ENCODE measurements at places on chromosomes 3 and 15.

- no peak for DNase-seq
Measured at GRCh38 chr15:37888356-37888755, 46.1 kb upstream of the TMCO5A start.

- no peak for DNase-seq
Measured at GRCh38 chr3:25441234-25441856, 13.3 kb downstream of the RARB start.

DNA sequence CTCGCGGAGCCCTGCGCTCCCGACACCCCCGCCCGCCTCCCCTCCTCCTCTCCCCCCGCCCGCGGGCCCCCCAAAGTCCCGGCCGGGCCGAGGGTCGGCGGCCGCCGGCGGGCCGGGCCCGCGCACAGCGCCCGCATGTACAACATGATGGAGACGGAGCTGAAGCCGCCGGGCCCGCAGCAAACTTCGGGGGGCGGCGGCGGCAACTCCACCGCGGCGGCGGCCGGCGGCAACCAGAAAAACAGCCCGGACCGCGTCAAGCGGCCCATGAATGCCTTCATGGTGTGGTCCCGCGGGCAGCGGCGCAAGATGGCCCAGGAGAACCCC is 464 bp downstream of the SOX2 start:
- no peak for DNase-seq

- no peak for DNase-seq
Measured at GRCh38 chr15:95086531-95087252, 855.3 kb downstream of the MCTP2 start.

DNA sequence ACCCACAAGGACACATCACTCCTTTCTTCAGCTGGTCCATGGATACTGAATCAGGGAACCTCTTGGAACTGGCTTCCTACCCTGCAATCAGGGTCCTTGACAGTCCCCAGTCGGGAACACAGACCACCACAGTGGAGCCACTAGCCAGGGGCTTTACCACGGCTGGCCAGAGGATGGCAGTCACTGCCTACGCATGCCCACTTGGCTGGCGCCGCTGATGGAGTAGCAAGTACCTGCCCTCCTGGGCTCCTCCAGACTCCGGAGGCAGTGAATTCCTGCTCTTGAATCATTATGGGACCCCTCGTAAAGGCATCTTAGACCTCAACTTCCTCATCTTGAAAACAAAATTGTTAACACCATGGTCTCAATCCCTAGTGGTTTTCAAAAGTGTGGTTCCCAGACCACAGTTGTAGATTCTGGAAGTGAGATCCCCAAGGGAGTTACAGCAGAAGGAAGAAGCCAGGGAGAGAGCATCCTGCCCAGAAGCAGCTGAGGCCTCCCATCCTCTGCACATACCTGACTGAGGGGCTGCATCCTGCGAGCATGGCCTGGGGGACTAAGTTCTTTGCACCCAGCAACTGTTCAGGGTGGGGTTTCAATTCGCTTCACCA is 9.1 kb upstream of the SKIC8 start:
- no peak for DNase-seq

DNA sequence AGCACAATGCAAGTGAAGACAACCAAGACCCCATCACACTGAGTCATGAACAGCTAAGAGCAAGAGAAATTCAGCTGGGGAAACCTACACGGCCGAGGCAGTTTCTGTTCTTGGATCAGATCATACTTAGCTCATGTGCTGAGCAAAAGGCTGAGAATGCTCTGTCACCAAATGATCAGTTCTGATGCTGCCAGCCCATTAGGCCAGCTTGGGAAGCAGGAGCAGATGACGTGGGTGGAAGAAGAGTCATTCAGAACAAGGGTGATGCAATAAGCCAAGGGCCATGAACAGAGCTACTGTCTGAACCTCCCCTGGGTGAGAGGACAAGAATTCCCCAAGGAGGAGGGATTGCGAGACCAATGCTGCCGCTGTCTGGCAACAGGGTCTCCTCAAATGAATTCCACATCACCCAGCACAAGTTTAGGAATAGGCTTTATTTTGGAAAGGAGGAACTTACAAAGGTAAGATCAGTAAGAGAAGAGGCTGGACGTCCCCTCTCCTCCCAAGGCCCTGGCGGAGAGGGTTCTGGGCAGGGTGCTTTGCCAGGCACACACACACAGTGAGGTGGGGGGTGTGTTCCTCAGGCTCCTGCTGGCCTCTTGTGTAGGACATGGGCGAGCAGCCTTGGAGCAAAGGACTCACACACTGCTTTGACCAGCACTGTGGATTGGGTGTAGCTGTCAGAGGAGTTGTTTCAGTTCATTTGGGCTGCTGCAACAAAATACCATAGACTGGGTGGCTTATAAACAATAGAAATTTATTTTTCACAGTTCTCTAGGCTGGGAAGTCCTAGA is 65.6 kb upstream of the CTXND1 start:
- no peak for DNase-seq

GRCh38 chr3:140555666-140556065 is 122.2 kb upstream of the TRIM42 start:
- DNase-seq: no peak

DNA sequence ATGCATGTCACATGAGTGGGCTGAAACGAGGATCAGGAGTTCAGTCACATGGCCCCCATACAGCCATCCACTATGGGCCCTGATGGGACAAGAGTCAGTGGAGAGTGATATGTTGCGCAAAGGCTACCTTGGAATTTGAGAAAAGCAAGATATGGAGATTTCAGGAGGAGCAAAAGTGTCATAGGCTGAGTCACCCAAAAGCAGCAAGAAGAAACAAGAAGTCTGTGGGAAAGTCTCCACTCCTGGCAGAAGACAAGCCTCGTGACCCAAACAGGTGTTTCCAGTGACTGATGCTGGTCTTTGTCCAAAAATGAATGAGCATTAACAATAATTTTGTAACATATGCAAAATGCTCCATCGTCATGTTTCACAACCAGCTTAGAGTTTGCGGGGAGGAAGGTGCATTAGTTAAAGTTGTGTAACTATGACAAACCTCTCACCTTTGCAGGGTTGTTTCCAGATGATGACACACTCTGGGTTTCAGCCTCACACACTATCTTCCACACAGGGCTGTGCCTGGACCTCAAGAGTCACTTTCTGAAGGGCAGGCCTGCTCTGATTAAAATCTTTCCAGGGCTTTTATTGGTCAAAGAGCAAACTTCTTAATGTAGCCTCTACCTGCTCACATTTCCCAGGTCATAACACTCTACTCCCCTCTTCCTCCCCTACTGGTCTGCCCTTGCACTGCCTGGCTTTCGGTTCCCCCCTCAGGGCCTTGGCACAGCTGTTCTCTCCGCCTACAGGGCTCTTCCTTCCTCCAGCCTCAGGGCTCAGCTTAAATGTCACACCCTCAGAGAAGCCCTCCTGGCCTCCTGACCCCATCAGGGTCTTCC is 3.9 kb upstream of the DNASE1L3 start:
- no peak for DNase-seq

GRCh38 chr15:80769829-80770705 is 9.1 kb upstream of the CEMIP start:
- DNase-seq: no peak

- no peak for DNase-seq
Measured at GRCh38 chr3:158379517-158379916, 191.5 kb upstream of the MLF1 start.

DNA sequence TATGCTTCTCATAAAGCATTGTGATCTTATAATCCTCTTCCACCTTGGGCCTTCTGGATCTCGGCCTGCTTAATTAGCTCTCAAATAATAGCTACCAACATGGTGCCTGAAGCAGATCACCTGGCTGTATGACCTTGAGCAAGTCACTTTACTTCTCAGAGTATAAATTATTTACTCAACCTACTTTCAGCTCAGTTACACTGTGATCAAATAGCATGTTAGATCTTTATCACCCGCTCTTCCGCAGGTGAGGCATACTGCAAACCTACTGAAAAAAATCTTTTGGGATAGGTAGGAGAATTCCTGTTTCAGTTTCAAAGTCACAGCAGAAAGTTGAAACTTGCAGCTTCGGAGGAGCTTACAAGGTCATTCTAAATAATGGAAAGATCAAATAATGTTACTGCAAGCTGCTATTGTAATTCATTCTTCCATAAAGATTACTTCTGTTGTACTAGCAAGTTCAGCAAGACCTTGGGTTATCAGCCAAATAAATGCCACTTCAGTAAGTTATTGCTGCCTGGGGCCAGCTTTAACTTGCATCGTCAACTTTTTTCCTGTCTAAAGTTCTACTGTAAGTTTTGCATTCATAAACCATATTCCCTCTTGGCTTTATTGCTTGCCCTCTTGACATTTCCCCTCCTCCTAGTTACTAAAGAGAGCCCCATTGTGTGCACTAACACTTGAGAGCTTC is 268.4 kb upstream of the ATP11B start:
- no peak for DNase-seq

GRCh38 chr3:180277041-180277440 is 240.3 kb upstream of the PEX5L start:
- DNase-seq: no peak

DNA sequence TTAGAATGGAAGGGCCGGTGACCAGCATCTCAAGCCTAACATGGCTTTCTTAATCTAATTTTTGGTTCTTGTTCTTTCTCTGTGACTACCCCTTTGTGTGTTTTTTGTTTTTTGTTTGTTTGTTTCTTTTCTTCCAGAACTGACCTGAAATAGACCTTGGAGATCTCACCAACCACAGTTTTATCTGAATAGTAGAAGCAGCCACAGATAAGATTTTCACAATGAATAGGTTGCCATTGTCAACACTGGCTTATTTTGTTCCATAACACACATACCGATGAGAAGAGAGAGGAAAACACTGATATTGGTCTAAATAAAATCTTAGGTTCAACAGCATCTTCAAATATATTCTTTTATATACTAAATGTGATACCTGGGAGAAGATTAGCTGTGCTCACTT is 11.5 kb downstream of the ILDR1 start:
- no peak for DNase-seq

DNA sequence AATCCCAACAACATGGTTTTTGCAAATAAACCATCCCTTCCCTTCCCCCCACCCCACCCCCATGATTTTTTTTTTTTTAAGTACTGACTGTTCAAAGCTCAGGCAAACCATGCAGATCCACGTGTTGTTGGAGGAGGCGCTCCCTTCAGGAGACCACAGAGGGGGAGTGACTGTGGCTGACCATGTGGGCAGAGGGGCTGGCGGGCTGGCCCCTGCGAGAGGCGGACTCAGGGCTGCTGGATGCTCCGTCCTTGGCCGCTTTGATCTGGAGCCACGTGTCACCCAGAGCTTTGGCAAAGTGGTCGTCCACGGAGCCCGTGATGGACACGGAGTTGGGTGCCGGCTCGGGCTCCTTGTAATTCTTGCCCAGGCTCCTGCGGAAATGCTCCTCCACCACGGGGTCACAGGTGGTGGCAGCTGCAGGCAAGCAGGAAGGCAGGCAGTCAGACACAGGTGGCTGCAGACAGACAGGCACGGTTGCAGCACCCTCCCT is 85.3 kb downstream of the VGLL4 start:
- DNase-seq: peak; percentile 79

DNA sequence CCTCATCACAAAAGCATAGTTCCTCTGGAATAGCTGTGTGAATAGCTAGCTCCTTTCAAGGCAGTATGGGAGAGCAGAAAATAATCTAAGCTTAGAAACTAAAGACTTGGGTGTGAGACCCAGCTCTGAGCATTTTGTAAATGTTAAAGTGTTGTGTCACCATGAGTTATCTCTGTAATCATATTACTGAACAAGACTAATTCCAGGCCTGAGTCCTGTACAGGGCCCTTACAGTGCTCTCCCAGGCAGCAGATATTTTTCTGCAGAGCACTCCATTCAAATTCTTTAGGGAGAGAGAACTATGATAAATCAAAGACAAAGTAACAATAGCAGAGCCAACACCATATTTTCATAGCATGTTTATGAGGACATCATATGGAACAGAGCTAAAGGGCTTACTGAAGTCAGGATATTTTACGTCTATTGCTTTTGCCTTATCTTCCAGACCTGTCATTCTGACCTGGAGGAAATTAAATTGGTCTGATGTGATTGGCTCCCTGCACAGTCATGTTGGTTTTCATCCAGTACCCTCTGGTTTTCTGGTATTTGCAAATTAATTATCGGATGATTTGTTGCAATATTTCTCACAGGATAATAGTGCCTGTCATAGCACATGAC is 172.6 kb upstream of the PPP2R3A start:
- DNase-seq: no peak

GRCh38 chr3:134749802-134750553 is 45.1 kb upstream of the EPHB1 start:
- no peak for DNase-seq

DNA sequence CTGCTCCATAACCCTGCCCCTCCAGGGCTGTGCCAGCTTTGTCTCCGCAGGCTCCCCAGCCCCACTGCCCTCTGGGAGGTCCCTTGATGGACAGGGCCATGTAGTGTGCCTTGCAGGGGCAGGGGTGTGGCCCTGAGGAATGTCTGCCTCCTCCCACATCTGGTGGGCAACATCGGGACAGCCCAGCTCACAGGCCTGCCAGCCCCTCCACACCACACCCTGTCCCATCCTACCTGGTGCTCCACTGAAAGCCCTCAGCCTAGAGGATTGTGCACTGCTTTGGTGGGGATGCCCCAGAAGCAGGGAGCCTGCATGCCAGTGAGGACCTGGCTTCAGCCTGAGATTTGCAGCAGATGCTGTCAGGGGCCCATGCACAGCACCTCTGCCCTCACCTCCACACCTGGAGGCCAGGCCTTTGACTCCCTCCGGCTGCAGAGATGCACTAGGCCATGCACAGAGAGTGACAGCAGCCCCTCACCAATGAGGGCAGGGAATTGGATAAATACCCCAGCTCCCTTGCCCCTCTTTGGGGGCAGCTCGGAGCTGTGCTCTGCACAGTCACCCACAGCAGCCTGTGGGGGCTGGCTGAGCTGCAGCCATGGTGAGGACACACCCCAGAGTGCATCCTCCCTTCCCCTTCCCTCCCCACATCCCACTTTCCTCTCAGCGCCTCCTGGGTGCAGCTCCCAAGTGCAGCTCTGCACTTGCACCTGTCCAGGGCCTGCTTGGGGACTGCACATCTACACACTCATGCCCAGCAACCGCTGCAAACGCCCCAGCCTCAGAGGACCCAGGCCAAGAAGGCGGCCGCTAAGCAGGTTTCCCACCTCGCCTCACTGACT is 2.7 kb downstream of the C3orf22 start:
- DNase-seq: peak; percentile 55

DNA sequence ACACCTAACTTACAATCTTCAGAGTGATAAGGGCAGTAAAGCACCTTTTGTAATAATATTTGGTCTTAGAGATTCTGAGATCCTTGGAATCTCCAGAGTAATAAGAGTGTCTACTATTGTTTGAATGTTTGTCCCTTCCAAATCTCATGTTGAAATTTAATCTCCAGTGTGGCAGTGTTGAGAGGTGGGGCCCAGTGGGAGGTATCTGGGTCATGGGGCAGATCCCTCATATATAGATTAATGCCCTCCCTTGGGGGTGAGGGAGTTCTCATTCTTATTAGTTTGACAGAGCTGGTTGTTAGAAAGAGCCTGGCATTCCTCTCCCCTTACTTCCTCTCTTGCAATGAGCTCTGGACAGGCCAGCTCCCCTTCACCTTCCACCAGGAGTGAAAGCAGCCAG is 16.0 kb downstream of the DZIP1L start:
- no peak for DNase-seq

GRCh38 chr3:172640751-172641150 is 70.1 kb downstream of the NCEH1 start:
- no peak for DNase-seq
